ENCODE measurements at places on chromosomes 2 and 18.

- DNase-seq = no peak
These were observed 13.8 kb upstream of the FZD7 start for GRCh38 chr2:202019689-202020450.

GRCh38 chr2:217475791-217476190 is 527.0 kb downstream of the TNS1 start:
- no peak for DNase-seq

GRCh38 chr18:46675112-46675511 is 18.1 kb upstream of the LOXHD1 start:
- no peak for DNase-seq

DNA sequence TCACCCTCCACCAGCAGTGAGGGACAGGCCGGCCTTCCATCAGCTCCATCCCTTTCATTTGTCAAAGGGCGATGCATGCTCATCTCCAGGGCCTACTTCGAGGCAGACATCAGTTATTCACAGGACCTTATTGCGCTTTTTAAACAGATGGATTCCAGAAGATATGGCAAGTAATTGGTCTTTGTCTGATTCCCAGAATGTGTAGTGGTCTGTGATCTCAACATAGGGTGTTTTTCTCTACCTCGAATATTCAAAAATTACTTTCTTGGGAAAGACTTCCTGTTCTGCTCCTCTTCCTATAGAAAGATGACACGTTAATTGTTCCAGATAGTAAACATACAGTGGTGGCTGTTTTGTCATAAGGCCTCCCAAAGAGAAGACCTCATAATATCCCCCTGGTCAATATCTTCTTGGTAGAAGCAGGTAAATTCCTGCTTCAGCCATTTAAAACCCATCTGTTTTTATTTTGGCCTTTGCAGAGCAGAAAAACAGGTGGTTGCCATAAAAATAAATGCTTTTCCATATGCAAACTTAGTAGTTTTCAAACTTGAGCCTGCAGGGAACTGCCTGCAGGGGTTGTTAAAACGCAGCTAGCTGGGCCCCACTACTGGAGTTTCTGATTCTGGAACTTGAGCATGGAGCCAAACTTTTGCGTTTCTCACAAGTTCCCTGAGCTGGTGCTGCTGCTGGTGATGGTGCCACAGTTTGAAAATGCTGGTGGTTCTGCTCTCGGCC is 8.2 kb downstream of the SMARCAL1 start:
- no peak for DNase-seq

DNA sequence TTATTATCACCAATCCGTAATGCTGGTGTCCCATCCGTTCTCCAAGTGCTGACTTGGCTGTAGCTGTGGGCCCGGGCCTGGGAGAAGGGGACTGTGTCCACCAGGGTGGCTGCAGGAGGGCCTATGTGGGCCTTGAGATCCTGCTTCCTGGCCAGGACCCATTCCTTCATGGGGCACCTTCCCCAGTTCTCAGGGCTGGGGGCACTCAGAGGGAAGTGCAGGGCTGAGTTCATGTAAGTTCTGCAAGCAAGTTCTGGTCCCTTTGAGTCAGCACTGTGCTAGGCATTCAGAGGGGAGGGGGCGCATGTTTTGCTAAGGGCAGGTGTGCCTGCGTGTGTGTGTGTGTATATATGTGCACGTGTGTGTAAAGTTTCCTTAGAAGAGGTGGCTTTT is 94.0 kb downstream of the GLI2 start:
- no peak for DNase-seq

DNA sequence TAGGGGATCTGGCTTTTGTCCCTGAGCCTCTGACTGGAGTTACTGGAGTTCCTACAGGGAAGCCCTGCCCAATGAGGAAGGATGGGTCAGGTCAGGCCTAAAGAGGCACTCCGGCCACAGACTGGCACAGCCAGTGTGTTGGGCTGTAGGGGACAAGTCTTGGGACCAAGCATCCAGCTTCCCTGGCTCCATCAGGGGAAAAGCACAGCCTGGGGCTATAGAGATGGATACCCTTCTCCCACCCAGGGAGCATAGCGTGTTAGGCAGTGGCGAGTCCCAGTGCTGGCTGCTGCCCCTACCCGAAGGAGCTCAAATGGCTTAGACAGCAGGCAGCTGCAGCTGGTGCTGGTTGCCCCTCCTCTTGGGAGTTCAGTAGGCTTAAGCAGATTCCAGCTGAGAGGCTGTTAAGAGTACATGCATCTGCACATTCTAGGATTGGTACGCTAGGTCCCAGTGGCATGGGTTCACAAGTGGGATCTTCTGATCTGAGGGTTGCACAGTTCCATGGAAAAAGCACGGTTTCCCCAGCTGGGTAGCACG is 111.4 kb downstream of the DCDC2C start:
- DNase-seq = no peak

DNA sequence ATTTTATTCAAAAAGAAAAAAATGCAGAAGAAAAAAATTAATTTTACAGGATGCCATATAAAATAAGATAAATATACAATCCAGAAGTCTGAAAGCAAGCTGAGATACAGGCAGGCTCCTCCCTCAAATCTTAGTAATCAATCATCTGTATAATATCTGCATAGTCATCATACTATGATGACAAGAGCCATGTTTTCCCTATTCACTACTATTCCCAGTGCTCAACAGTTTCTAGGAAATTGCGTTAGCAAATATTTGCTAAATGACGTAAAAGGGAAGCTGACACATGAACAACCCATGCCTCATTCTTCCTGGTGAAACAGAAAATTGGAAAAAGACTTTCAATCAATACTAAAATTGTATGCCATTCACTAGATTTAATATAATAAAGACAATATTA is 793.2 kb downstream of the SUCLG1 start:
- no peak for DNase-seq

- no peak for DNase-seq
These were observed 8.3 kb upstream of the IL1RN start for GRCh38 chr2:113119111-113119510.

- no peak for DNase-seq
These were observed 243.5 kb upstream of the ZNF521 start for GRCh38 chr18:25595274-25596060.

DNA sequence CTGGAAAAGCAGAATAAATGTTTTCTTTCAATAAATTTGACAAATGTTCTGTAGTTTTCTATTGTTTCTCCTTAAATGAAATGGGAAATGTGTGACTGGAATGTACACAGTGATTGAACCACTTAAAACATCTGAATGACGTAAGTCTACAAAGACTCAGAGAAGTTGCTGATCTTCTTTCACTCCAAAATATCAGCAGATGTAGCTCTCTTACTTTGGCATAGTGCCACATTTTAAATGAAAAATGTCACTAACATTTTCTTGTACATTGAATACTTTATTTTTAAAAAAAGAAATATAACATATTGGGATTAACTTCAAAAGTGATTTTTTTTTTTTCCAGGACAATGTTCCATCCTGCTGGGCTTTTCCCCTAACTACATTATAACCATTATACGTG is 565.6 kb downstream of the TMEM182 start:
- no peak for DNase-seq

DNA sequence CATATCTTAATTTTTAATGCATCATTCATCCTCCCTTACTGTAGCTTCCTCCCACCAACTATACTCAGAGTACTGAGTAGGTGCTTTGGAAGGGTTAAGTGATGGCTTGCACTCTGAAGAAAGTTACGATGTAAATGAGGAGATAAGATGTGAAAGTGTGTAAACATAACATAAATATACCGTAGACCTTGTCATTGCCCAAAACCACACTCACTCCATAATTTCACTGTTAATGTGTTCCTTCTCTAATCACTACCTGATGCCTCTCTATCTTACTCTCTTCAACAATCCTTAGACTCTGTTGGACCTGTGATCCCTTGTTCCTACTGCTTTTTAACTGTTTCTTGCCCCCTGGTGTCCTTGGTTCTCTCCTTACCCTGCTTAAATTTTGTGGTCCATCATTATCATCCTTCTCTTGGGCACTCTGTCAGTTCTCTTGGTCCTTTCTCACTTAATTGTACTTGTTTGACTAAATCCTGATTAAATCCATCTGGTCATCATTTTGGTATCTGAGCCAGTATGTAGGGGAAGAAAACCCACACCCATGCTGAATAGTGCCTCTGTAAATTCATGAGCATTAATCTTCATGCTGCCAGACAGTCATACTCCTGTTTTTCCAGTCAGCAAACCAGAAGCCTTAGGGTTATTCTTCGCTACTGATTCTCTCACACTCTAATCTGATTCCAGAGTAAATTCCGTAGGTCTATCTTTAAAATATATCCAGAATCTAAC is 45.0 kb downstream of the PMS1 start:
- no peak for DNase-seq

- DNase-seq = no peak
These were observed 734.9 kb downstream of the NUP35 start for GRCh38 chr2:183859129-183859528.

- DNase-seq = peak; percentile 22
These were observed 65.5 kb downstream of the FBXO15 start for GRCh38 chr18:74081966-74082741.
